ENCODE measurements at places on chromosomes 16 and 17. TPM values are rescaled to one million over a fixed set of nuclear protein-coding genes. Genes with fewer than 3 reads are reported as not detected.

- DNase-seq: no peak
Measured at GRCh38 chr16:15057681-15058417, 2.0 kb upstream of the NTAN1 start.

- peak; percentile 58 for DNase-seq
Measured at GRCh38 chr16:12097523-12098428, 121.2 kb downstream of the SNX29 start.

DNA sequence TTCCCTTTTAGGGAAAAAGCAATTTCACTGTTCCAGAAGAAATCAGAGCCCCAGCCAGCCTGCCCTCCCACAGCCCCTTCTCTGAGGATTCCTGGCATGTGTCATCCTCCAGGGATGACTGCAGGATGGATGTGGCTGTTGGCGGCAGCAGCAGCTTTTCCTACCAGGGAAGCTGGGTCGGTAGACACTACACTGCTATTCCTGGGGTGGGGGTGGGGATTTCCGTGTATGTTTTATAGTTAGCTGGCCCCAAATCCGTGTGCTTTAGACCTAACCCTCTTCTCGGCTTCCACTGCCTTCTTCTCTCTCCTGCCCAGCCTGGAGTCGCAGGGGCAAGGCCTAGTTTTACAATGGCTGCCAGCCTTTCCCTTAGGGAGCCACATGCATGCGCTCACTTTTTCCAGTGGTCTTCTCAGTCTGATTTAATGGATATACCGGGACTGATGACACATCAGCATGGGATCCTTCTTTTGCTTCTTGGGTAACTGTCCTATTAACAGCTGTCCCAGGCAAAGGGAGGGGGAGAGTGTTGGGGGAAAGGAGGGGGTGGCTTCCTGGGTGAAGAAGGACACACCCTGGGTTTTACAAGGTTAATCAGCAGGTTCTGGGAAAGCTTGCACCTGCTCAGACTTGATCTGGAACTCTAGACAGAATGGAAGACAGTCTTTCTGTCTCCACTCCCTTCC, 2.7 kb upstream of the NFE2L1 start:
- no peak for DNase-seq

DNA sequence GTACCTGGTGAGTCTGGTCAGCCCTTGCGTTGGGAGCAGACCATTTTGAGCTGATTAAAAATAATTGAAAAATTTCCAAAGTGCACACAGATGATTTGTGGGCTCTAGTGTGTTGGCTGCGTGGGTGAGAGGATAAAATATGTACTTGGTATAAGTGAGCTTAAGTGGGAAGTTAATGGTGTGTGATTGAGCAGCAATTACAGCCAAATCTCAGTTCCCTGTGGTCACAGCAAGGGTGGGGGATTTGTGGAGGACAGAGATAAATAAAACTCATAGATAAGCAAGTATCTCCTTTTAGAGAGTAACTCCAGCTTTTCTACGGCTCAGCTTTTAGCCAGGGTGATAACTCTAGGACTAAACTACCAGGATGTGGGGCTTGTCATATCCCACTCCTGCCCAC, 390.4 kb downstream of the UTP18 start:
- no peak for DNase-seq

DNA sequence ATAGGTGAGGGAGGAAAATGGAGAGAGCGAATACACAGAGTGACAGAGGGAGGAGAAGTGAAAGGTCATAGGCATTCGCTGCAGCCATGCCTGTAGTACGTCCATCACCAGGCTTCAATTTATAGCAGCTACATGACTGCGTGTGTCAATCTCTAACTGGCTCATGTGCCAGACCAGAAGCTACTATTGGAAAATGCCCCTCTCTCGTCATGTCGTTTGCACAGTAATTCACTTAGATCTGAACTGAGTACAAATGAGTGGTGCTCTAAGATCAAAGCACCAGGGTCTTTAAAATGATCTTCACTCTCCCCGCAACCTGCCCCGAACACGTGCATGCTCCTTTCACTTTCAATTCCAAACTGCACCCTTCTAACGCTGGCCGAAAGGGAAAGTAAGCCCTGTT, 51.3 kb downstream of the ADCY9 start:
- no peak for DNase-seq

- DNase-seq: no peak
Measured at GRCh38 chr16:25419153-25419552, 161.5 kb upstream of the ZKSCAN2 start.

- no peak for DNase-seq
Measured at GRCh38 chr17:59508999-59509625, 56.3 kb upstream of the DHX40 start.

DNA sequence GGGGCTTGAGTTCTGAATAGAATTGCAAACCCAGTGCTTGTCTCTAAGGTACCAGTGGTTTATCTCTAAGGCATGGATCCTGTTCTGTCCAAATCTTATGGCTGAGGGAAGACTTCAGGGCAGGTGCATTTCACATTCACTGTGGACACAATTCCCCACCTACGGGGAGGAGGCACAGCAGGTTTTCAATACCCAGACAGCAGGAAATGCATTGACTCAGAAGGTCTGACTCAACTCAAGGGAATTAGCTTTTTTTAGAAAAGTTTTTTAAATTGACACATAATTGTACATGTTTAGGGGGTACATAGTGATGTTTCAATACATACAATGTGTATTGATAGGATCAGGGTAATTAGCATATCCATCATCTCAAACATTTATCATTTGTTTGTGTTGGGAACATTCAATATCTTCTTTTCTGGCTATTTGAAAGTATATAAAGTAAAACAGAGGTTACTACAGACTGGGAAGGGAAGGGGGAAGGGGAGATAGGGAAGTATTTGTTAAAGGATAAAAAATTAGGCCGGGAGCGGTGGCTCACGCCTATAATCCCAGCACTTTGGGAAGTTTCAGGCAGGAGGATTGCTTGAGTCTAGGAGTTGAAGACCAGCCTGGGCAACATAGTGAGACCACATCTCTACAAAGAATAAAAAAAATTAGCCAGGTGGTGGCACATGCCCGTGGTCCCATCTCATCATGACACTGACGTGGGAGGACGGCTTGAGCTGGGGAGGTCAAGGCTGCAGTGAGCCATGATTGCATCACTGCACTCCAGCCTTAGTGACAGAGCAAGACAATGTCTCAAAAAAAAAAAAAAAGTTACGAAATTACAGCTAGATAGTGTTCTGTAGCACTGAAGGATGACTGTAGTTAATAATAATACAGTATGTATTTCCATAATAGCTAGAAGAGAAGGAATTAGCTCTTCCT, 54.9 kb downstream of the RGS9 start:
- no peak for DNase-seq

DNA sequence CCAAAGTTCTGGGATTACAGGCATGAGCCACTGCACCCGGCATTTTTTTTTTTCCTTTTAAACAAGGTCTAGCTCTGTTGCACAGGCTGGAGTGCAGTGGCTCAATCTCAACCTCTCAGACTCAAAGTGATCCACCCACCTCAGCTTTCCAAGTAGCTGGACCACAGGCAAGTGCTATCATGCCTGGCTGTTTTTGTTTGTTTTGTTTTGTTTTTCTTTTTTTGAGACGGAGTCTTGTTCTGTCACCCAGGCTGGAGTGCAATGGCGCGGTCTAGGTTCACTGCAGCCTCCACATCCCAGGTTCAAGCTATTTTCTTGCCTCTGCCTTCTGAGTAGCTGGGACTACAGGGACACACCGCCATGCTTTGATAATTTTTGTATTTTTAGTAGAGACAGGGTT, 19.1 kb upstream of the ZC3H7A start:
- DNase-seq: no peak

- DNase-seq: no peak
Measured at GRCh38 chr16:80294172-80294571, 246.6 kb upstream of the DYNLRB2 start.

DNA sequence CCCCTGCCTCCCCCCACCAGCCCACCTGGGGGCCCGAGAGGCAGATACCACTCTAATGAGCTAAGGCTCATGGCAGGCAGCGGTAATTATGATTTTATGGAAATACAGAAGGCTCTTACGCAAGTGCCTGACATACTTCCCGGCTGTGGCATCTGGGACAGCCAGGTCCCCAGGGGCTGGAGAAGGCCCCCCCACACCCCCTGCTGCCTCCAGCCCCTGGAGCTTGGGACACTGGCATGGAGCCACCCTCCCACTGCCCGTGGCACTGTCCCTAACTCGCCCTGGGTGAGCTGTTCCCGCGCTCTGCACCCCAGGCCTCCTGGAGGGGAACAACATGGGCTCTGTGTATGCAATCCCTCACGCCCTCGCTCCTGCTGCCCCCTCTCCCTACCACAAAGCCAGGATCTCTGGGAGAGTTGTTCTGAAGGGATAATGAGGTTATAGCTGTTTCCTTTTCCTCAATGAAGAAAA, 5.4 kb upstream of the STAC2 start:
- DNase-seq: no peak

DNA sequence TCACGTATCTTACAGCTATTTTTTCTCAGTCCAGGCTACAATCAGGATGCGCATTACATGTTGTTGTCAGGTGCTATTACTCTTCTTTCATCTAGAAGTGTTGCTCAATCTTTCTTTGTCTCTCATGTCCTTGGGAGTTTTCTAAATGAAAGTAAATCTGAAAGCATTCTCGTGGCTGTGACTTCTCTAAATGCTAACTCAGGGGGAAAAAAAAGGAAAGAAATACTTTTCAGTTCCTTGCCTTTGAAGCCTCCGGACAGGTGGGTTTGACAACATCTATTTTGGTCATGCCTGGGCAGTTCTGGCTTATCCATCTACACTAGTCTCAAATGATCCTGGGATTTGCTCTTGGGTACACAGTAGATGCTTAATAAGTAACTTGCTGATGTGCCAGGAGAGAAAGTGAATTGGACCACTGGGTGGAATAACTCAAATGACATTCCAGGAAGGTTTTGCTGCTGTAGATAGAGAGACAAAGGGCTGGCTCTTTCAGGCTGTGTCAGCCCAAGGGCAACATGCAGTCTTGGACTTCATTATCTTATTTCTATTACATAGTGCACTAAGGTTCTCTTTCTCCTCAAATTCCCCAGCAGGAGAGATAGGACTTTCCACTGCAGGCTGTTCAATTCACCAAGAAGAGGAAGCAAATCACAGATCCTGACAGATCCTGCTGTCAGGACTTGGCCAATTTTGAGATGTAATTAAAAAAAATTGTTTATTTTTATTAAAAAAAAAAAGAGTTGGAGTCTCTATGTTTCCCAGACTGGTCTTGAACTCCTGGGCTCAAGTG, 63.6 kb upstream of the NFAT5 start:
- no peak for DNase-seq

DNA sequence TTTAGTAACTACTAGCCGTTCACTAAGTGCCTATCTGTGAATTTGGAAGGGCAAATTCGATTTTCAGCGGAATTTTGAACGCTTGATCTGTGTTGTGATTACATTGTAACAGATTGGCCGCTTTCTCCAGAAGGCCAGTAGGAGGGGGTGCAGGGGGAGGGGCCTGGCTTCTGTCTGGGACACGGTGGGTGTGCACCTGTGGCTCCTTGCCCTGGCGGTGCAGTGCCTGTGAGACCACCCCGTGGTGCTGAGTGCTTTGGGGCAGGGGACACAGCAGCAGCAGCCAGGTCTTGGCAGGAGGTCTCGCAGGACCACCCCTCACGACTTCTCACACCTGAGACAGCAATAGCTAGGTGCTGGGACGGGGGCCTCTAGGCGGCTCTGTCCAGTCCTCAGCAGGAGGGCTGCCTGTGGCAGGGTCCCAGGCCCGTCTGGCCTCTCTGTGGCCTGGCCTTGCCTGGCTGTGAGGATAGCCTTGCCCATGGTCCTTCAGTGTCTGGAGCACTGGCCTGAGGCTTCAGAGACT, 1.8 kb downstream of the UBE2I start:
- no peak for DNase-seq

DNA sequence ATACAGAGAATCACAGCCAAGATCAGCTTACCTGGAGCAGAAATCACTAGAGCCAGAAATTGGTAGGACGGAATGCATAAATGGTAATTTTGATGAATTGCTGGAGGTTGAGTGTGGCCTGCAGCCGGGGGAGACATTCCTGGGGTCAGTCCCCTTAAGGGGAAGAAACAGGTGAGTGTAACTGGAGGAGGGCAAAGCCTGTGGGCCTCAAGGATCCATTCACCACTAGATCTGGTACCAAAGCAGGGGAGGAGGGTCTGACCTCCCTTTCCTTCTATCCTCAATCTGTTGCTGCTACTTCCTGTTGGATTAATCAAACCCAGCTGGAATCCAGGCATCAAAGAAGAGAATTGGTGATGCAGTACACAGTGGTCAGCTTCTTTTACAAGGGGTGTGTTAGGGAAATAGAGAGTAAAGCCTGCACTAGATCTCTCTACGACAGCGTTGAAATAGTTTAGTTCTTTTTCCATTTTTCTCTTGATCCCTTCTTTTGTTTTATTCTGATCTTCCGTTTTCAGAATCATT, 8.6 kb upstream of the ABCA9 start:
- no peak for DNase-seq

DNA sequence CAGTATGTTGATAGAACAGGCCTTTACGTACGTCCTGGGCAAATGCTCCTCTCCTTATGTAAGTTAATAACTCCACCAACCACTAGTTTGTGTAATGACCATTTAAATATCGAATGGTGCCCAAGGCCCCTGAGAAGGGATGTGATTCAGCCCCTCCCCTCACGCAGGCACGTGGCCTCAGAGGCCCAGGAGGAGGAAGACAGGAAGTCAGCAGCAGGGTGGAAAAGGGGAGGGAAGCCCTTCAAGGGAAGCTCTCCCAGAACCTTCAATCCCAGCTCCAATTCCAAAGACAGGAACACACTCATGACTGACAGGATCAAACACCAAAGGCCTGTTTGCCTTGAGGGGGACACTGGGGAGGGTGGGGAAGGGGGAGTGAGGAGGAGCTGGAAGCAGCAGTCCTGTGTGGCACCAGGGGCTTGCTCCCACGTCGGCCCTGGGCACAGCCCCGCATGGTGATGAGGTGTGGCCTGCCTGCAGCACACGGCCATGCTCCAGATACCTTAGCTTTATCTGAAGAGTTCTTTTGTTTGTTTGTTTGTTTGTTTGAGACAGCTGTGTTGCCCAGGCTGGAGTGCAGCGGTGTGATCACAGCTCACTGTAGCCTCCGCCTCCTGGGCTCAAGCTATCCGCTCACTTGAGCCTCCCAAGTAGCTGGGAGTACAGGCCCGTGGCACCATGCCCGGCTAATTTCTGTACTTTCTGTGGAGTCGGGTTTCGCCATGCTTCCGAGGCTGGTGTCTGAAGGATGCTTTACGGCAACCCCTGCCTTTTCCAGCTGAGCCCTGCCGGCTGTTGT, 105.0 kb downstream of the ZNF778 start:
- DNase-seq: peak; percentile 48

The KRTAP2-1 gene
- total RNA-seq: not detected

The GAS2L2 gene
- not detected for total RNA-seq

The CRHR1 gene
- total RNA-seq: not detected

The ZG16 gene
- total RNA-seq: not detected

The FBXW10 gene
- total RNA-seq: 0.05 TPM

All from SJSA1 (cell line).